ENCODE measurements at places on chromosomes 1 and 21.

GRCh38 chr1:11704691-11705475 is 13.4 kb downstream of the DRAXIN start:
- DNase-seq = no peak

- DNase-seq = no peak
Measured at GRCh38 chr1:91572044-91572443, 71.4 kb downstream of the CDC7 start.

- DNase-seq = no peak
Measured at GRCh38 chr1:18725231-18725895, 94.7 kb downstream of the PAX7 start.

DNA sequence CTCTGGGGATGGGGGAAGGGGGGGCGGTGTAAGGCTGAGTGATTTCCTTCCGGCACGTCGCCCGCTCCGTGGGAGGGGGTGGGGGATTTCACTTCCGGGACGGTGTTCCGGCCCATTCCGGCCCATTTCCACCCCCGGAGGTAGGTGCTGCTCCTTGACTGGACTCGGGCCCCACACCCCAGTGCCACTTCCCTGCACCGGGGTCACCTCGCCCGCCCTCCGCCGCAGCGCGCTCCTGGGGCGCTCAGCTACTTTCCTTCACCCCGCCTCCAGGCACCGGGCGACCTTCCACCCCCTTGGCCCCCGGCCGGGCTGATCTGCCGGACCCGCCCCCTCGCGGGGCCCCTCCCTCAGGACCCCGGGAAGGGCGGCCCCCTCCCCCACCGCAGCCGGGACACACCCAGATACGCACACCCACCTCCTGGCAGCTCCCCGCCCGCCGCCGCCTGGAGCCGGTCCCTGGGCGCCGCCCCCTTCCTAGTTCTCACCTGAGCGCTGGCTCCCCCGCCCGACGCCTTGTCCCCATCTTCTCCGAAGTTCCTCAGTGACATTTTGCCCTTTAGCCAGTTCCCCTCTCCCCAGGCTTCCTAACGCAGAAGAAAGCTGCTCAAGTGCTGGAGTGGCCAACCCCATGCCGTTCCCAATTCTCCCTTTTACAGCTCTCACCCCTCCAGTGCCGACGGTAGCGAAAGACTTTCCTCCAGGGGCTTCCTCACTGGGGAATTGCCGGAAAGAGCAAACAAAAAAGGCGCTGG is at the start of gene ZBTB37:
ZBTB37 (plus strand) TSS at position 115 of the 755 bp plus-strand sequence. CDS start 1,846 bp downstream, outside the sequence.
- peak; percentile 77 for DNase-seq

DNA sequence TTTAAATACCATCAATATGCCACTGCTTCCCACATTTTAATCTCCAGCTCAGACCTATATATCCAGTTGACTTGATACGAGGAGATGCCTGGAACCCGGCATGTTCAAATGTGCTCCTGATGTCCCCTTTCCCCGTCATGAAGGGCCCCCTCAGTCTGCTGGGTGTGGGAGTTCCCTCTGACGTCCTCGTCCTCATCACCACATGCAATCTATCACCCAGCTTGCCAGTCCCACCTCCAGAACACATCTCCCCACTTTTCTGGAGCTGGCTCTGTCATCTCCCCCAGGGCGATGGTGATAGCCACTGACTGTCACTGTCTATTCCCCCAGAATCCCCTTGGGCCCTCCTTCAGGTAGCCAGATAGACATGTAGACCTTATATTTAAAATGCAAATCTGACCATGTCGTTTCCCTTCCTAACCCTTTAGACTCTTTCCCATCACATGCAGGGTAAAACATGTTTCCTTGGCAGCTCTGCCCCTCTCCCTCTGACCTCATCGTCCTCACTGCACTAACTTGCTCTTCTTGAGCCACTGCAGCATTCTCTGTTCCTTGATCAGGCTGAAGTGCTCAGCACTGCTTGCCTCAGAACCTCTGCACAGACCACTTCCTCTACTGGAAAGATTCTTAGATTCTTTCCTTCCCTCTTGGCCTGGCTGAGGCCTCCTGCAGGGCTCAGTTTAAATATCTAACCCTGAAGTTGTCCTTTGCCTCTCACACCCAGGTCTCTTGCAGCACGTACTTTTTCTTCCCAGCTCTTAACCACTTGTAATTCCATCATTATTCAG is 7.4 kb downstream of the AZIN2 start:
- DNase-seq = no peak

DNA sequence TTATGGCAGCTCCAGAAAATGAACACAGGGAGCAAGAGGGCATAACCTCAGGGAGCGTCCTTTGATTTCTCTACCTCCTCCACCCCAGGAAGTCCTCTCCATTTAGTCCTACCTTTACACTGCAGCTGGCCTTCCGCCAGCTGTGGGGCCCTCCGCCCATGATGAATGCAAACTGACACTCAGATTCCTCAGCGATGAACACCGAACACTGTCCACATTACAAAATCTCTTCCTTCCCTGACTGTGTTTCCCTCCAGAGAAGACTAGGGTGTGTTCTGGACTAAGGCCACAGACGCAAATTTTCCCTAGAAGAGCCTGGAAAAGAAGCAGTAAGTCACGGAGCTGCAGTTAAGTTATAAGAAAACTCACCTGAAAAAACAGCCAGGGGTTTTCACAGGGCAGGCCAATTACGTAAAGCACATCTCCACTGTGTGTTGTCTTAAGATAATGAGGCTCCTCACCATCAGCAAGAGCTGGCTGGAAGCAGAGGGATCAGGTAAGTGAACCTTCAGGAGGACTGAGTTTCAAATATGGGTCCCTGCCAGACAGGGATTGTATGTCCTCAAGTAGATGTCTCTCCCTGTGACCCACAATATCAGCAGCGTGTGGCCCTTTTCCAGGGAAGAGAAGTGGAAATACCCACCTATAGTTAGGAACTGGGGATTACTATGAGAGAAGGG is 46.3 kb upstream of the ATP1B1 start:
- DNase-seq = peak; percentile 30

DNA sequence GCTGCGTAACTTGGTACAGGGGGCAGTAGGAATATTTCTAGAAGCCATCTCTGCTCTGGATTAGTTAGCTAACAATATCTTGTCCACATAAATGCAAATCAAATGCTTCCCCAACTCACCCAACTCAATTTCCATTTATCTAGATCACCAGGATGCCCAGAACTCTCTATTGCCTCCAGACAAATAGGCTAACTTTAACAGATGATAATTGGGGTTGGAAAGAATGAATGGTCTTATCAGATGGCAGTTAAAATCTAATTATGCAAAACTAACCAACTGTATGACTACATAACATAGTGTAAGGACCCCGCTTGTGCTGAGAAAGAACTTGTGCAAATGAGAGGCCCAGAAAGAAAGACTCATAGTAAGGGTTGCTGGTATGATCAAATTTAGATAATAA is 1024.8 kb downstream of the PLA2G4A start:
- no peak for DNase-seq

DNA sequence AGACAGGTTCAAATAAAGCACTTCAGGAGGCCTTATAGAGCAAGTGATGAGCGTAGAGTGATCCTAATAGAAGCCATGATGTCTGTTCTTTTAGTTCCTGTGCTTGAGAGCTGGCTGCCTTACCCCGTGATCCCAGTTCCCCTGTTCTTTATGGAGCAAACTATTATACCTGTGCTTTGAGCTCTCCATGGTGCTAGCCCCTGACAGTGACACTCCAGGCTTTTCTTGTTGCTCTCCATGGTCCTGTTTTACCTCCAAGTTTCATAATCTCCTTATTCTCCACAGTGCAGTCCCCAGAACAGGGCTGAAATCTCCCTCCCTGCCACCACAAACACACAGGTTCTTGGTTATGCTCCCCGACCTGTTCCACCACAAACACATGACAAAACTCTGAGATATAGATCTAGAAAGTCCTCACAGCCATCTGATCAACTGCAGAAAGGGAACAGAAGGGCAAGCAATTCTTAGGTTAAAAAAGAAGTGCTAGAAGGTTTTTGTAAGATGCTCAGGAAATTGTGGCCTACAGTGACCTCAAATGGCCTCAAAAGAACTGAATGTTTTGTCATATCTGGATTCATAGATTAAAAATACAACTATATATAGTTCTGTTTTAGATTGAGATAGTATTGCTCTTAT is 6.0 kb downstream of the CADM3 start:
- DNase-seq = peak; percentile 56
